Germinal center (tissue), 1 donor: ENCODE measurements at places on chromosomes 16 and 17.

- no peak for DNase-seq
These were observed 328.3 kb downstream of the FOXL1 start for GRCh38 chr16:86906623-86907022.

DNA sequence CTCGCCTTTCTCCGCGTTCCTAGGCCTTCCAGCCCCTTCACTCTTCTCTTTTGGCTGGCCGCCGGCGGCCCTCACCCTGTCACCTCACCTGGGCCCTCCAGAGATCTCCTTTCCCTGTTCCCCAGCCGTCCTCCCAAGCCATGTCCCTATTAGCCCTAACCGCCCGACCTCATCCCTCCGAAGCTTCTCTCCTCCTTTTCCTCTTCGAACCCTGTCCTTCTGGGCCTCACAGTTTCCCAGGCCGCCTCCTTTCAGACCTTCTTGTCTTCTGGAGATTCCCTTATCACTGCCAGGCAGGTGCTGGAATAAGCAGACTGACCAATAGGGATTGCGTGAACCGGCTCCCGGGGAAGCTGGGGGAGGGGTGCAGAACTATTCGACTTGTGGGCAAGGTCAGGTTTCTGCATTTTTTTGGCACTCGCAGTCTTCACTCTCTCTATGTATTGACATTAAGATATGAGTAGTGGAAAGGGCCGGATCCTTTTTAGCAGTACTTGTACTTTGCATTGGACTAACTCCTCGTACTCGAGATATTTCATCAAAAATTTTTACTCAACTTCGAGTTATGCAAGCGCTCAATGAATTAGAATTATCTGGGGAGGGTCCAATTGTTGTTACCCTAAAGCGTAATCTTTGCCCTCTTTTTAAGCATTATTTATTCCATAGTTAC lies 690 bp downstream of the RHOT1 start:
- DNase-seq = peak; percentile 24

- DNase-seq = no peak
These were observed 77.5 kb upstream of the DYNLRB2 start for GRCh38 chr16:80463326-80463725.

- DNase-seq = no peak
These were observed 22.4 kb downstream of the LSM12 start for GRCh38 chr17:44044071-44044470.

GRCh38 chr16:73976644-73977043 lies 320.0 kb upstream of the PSMD7 start:
- DNase-seq = no peak
